ENCODE measurements at places on chromosomes 12 and 14.

GRCh38 chr14:20697273-20698017, 8.9 kb downstream of the ANG start:
- H3K4me1 ChIP-seq: no peaks in the 10 kb centered on the region
- no peak overlapping the region for H3K4me3 ChIP-seq
- no peak overlapping the region for H3K27ac ChIP-seq
- DNase-seq: peak; percentile 64
- H3K36me3 ChIP-seq: peaks cover 4% of the 10 kb centered on the region

DNA sequence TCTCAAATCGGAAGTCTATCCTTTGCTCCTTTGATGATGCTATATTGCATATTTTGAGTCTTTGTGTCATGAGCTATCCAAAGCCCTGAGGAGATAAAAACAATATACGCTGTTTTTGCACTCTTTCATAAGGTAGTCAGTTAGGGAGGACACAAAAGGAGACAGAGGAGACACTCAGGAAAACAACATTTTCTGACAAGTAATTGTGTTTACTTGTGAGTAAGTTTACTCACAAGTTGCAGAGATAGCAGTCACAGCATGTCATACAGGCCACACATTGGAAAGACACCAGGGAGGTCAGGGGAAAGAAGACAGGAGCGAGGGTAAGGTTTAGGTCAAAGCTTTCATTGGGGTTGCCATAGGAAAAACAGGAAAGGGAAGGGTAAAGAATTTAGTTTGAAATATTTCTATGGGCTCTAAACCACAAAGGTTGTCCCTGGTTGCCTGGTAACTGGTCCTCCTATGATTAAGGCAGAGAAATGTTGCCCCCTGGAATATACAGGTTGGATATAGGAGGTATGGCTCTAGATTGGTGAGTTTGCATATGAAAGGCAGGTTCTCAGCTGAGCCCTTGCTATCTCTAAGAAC, 7.4 kb upstream of the GABARAPL1 start:
- no peaks in the 10 kb centered on the region for H3K4me1 ChIP-seq
- DNase-seq: no peak
- H3K36me3 ChIP-seq: no peaks in the 10 kb centered on the region
- no peaks in the 10 kb centered on the region for H3K27me3 ChIP-seq
- no peak overlapping the region for H3K27ac ChIP-seq

GRCh38 chr14:51539571-51540037, 112.1 kb upstream of the FRMD6 start:
- peaks cover 4% of the 10 kb centered on the region for H3K4me1 ChIP-seq
- no peaks in the 10 kb centered on the region for H3K36me3 ChIP-seq
- H3K27ac ChIP-seq: no peak overlapping the region

DNA sequence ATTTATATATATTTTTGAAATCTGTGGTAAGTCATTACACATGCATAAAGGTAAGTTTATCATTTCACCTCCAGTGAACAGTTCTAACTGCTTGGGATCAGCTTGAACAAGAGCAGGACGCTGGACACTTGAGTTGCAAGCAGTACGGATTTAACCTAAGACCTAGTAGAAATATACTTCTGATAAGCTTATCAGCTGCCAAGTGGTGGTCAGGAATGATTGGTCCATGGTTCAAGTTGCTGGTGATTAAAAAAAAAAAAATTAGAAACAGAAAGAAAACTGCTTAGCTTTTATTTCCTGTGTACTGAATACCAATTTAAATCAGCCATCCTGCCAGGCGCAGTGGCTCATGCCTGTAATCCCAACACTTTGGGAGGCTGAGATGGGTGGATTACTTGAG, 88.6 kb downstream of the AEBP2 start:
- DNase-seq: no peak
- H3K27me3 ChIP-seq: no peaks in the 10 kb centered on the region
- H3K4me1 ChIP-seq: no peaks in the 10 kb centered on the region
- H3K36me3 ChIP-seq: no peaks in the 10 kb centered on the region
- no peak overlapping the region for H3K4me3 ChIP-seq

DNA sequence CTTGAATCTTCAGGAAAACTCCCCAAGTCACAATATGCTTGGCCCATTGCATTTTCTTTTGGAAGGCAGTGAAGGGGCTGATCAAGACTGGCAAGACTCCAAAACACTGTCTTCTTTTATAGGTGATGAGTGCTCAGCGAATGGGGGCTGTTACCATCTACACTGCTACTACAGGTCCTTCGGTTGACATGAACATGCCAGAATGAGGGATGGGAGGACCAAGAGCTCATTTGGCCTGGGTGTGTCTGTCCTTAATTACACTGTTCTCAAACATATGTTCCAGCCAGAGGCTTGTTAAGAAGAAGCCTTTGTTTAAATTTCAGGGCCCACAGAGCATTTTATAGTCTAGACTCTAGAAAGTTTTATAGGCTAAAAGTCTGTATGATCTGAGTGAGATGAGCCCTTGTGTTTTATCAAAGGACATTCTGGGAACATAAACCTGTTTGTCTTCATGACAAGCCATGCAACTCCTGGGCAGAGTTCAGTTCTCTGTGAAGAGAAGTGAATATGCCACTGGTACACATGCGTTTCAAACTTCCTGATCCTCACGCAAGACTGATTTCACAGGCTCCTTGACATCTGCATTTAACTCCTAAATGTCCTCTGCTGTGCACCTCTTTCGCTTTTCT, 4.7 kb upstream of the FAM234B start:
- no peak overlapping the region for H3K27ac ChIP-seq
- H3K27me3 ChIP-seq: no peaks in the 10 kb centered on the region
- no peaks in the 10 kb centered on the region for H3K36me3 ChIP-seq
- DNase-seq: no peak
- peaks cover 4% of the 10 kb centered on the region for H3K4me1 ChIP-seq

GRCh38 chr14:105420974-105421674, 1.5 kb downstream of the MTA1 start:
- H3K4me3 ChIP-seq: no peak overlapping the region
- H3K27me3 ChIP-seq: no peaks in the 10 kb centered on the region
- no peaks in the 10 kb centered on the region for H3K4me1 ChIP-seq
- H3K27ac ChIP-seq: no peak overlapping the region
- H3K36me3 ChIP-seq: no peaks in the 10 kb centered on the region
- DNase-seq: no peak

DNA sequence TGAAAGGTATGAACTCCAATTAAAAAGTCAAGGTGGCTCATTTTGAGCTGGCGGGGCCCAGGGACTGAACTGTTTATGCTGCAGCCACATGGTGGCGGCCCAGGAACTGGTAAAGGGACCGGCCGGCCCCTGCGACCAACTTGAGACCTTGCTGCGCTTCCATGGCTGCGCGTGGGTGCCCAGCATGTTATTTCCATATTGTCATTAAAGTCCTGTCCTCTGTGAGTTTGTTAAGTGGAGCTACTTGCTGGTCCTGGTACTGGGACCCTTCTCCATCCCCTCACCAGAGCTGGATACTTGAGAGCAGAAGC, 62.3 kb downstream of the BEGAIN start:
- DNase-seq: peak; percentile 74
- H3K27ac ChIP-seq: no peak overlapping the region
- H3K36me3 ChIP-seq: no peaks in the 10 kb centered on the region
- H3K27me3 ChIP-seq: no peaks in the 10 kb centered on the region

DNA sequence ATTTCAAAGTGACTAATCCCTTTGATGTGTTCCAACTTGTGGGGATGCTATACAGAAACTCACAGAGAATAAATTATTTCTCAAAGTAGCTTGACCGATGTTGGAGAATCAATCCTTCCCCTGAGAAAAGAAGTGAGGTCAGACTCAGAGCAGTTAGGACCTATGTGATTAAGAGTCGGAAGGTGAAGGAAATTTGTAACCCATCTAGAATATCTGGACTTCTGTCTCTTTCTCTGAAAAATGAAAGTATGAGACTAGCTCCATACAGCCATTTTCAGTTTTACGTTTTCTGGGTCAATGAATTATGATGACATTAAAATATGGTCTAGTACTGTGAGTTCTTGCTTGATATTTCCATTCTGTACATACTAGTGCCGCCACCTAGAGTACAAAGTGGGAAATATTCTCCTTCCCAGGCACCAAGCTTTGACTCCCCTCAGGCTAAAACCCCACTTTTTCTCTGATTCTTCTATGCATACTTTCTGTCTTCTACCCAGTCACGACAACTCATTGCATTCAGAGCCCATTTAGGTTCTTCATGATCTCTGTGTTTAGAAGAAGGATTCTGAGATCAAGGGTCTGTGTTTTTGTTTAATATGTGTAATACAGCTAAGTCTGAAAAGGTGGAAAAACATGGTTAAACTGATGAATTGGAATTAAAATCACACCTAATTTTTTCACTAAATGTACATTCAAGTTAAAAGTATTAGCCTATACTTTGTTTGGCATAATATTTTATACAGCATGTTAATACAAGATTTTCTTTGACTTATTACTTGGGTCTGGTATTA, 6.9 kb upstream of the NTS start:
- no peak overlapping the region for H3K27ac ChIP-seq
- DNase-seq: no peak
- peak overlapping the region; percentile 24 for H3K4me3 ChIP-seq
- no peaks in the 10 kb centered on the region for H3K36me3 ChIP-seq

- H3K27me3 ChIP-seq: no peaks in the 10 kb centered on the region
- no peak for DNase-seq
- H3K27ac ChIP-seq: no peak overlapping the region
- H3K36me3 ChIP-seq: no peaks in the 10 kb centered on the region
- no peaks in the 10 kb centered on the region for H3K4me1 ChIP-seq
Observed at GRCh38 chr14:52244997-52245396, 22.5 kb upstream of the PTGDR start.

DNA sequence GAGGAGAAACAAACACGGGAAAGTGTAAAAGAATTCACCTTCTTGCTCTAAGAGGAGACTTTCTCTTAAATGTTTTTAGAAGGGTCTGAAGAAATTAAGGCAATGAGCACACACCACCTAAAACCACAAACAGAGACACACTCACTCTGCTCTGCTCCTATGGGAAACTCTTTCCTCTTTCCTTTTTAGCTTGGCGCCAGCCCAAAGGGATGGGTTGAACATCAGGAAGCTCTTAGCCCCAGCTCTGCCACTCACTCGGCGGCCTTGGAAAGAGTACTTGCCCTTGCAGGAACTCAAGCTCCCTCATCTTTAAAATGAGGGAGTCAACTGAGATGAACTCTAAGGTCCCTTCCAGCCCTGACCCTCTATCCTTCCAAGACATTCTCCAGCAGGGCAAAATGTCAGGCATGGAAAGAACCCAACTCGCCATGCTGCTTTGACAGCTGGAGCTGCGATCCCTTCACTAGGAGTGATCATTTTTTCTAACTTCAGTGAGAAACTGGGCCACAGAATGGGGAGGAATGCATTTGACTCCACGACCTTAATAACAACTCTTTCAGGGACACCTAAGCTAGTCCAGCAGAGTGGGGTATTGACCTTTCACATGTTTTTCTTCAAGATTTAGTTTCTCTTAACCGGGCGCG, 980 bp upstream of the RNASE8 start:
- H3K4me3 ChIP-seq: no peak overlapping the region
- DNase-seq: no peak
- no peak overlapping the region for H3K27ac ChIP-seq
- no peaks in the 10 kb centered on the region for H3K27me3 ChIP-seq

DNA sequence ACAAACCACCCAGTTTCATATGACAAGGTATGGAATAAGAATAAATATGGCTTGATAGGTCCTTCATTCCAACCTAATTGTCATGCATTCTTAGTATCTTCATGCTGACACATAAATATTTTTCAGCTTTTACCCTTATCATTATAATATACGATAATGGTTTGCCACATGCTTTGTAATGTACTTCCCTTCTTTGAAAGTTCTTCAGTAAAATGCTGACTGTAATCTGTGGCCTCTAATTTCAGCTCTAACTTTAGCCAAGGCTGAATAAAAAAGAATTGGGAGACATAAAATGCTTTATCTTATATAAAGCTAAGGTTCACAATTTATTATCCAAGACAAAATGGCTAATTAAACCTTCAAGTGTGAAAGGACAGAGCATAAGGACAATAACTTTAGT, 2.6 kb upstream of the MAP4K5 start:
- no peak overlapping the region for H3K27ac ChIP-seq
- H3K4me1 ChIP-seq: no peaks in the 10 kb centered on the region
- no peaks in the 10 kb centered on the region for H3K36me3 ChIP-seq
- no peak overlapping the region for H3K4me3 ChIP-seq
- no peak for DNase-seq

GRCh38 chr14:82500222-82500621, 966.6 kb upstream of the SEL1L start:
- H3K36me3 ChIP-seq: no peaks in the 10 kb centered on the region
- H3K27ac ChIP-seq: no peak overlapping the region
- H3K4me3 ChIP-seq: no peak overlapping the region
- DNase-seq: no peak
- no peaks in the 10 kb centered on the region for H3K27me3 ChIP-seq
